ENCODE measurements at places on chromosomes 2 and 18.

DNA sequence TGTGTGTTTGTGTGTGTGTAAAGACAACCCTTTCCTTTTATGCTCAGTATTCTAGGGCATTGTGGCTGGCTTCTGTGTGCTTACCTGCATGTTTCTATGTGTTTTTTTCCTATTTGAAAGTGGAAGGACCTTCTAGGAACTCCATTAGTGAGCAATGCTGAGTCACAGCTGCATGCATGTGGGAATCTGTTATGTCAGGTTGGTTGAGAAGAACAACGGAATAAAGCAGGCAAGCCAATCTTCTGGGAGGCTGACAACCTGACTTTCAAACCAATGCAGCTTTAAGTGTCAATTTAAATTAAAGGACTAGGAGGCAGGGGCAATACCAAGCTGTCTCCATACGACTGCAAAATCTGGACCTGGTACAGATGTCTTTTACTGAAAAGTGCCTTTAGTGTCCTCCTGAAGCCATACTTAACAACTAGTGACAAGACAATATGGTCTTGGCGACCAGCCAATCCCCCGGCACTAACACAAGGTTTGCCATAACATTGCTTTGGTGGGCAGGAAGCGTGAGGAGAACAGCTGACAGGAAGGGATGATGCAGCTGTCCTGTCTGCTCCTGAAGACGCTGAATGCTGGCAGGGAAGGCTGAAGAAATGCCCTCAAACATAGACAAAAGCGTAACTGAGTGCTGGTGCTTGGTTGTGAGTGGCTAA, 514.7 kb upstream of the CDH7 start:
- no peak for DNase-seq

- DNase-seq: no peak
Observed at GRCh38 chr18:3380384-3380961, 69.5 kb upstream of the TGIF1 start.

GRCh38 chr2:185142677-185143076, 544.3 kb downstream of the ZNF804A start:
- DNase-seq: no peak

- no peak for DNase-seq
Observed at GRCh38 chr2:8598295-8599165, 83.3 kb upstream of the ID2 start.

DNA sequence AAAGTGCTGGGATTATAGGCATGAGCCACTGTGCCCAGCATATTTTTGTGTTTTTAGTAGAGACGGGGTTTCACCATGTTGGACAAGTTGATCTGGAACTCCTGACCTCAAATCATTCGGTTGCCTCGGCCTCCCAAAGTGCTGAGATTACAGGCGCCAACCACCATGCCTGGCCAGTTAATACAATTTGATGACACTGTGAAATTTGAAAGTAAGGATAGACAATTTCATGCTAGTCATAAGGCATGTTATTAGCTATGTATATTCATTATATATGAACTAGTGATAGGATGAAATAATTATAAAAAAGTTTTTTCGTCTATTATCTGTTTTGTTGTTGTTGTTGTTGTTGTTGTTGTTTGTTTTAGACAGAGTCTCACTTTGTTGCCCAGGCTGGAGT, 8.6 kb upstream of the RIF1 start:
- no peak for DNase-seq

GRCh38 chr2:99216096-99216495, 35.1 kb downstream of the MRPL30 start:
- no peak for DNase-seq

DNA sequence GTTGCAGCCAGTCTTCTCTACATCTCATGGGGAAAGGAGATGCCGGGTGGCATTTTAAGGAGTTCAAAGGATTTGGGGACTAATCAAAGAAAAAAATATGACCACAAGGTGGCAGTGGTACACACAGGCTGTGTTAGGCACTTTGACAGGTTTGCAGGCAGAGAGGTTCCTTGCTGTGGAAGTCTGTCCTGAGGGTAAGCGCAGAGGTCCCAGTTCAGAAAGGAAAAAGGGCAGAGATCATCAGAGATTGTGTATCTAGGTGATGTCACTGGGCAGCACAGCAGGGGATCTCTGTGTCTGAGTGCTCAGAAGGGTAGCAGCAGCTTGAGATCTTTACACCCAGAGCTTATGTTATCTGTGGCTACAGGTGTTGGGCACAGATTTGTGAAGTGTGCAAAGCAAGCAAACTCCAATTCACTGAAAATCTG, 231.4 kb downstream of the LRRTM1 start:
- DNase-seq: no peak

GRCh38 chr18:11676867-11677266, 12.2 kb upstream of the GNAL start:
- no peak for DNase-seq

- DNase-seq: no peak
Observed at GRCh38 chr2:147468963-147469362, 375.9 kb upstream of the ACVR2A start.

DNA sequence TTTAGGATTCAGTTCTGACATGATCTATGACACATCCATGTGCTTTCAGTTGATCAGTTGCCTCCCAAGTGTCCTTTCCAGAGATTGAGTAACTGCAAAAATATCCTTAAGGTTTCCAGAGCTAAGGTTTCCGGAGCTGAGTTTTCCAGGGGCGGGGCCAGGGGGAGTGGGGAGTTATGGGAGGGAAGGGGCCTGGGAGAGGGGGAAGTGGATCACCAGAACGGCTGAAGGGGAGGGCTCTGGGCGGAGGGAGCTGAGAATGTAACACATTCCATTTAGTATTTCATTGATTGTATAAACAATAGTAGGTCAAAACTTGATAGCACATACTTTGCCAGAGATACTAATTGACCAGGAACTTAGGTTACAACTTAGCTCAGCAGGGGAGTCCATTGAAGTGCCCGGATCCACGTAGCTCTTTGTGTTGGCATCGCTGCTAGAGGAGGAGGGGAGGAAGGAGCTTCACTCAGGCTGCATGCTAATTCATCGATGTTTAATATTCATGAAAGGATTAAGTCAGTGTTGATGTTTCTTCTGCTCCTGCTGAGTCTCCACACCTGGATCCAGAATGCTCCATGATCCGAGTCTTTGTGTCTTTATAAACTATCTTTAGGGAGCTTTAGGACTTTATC, 289.8 kb downstream of the ALPK2 start:
- DNase-seq: no peak

DNA sequence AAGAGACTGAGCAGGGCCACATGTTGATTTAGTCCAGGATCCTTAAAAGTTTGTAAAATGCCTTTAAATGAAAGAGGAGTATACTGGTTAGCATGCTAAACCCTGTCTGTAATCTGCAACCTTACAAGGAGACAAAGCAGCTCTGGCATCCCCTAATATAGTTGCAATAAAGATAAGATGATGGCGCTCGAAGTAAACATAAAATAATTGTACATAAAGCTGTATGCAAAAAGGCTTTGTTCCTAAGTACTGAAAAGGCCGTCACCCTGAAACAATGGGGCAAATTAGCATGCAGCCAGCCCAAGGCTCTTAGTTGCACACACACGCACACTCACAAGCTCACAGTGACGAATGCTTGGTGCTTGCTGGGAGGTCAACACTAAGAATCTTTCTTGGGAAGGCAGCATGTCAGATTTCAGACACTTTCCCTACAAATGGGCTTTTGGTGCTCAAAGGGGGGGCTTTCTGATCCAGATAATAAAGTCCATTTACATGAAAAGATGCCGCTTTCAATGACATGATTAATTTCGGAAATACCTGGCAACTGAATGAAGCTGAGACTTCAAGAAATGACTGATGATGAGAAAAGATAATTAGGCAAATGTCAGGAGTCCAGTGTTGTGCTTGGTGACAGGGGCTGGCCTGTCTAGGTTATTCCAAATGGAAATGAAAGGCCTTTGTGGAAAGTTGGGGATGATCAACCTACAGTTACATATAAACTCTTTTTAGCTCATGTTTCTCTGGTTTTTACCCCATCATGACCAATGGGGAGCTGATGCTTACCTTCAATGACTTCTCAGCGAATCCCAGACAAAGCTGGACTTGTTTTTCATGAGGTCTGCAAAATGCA, 370.3 kb downstream of the MEIS1 start:
- no peak for DNase-seq

DNA sequence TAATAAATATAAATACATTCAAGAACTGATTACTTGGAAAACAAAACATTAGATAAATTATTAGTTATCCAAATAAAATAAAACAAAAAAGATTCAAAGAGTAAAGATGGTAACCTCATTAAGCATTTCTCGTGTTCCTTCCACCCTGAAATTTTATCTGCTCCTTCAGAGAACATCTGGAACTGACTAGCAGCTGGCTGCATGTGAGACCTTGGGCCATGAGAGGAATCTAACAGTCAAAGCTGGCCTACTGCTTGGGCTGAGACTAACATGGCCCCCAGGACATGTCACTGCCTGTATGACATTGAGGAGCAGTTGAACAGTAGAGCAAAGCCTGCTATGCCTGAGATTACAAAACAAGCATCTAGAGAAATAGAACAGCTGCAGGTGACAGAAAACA, 208.5 kb upstream of the ZSWIM2 start:
- DNase-seq: no peak

- no peak for DNase-seq
Observed at GRCh38 chr2:61710711-61711110, 143.1 kb downstream of the FAM161A start.

DNA sequence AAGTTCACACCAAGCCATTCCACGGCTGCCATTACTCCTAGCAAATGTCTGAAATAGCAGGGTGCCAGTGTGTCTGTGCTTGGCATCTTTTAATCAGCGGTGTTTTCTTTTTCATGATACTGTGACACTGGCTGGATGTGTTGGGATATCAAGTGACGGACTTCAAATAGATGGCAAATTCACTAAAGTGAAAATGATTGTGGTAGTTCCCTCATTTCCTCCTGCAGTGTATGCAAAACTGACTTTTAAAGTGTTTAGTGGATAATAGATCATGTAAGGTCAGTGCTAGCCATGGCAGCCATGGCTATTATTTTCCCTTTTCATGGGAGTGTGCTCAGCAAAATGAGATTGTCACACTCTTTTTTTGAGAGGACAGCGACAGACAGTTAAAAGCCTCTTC, 261.5 kb upstream of the SIX3 start:
- DNase-seq: no peak

DNA sequence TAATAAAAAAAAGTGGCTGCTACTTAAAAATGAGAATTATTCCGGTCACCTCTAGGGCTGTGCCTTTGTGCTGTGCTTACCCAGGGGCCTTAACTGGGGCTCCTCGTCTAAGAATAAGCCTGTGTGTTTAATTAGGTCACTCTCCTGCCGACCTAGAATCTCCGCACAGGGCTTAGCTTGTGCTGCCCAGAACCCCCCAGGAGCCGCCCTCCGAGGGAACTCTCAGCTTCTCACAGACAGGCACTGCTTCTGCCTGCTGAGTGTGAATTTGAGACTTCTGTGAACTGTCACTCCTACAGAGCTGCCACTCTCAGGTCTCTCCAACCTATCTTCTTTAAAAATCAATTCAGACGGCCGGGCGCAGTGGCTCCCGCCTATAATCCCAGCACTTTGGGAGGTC, 11.9 kb upstream of the NT5DC4 start:
- DNase-seq: no peak

DNA sequence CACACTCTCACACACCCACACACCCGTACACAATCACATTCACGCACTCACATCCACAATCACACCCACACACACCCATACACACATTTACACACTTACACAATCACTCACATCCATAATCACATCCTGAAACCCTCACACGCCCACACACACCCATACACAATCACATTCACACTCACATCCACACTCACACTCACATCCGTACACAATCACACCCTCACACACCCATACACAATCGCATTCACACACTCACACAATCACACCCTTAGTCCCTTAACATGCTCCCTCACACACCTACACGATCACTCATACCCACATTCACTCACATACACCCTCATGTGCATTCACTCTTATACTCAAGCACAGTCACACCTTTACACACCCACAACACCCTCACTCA, 105.8 kb downstream of the ITGB1BP1 start:
- DNase-seq: no peak

- DNase-seq: no peak
Observed at GRCh38 chr2:199757233-199757870, 93.6 kb downstream of the FTCDNL1 start.
